ENCODE measurements at places on chromosomes 3 and 15.

DNA sequence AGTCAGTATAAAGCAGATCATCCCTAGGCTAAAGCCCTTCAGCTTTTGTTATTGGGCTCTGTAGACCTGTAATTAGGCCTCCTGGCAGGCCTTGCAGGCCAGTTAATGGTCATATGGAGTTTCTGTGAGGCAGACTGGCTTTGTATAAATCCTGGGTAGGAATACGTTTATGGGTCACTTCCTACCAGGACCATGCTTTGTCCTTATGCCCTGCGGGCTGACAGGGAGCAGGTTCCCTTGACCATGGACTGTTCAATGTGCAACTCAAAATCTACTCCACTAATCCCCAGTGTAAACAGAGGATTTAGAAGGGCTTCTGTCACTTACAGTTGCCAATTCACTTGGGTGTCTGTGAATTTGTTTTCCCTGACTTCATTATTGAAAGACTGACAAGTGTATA lies 202.7 kb upstream of the MLF1 start:
- DNase-seq, result no peak

- DNase-seq, result no peak
These were observed 103.4 kb upstream of the KLHL25 start for GRCh38 chr15:85897895-85898717.

DNA sequence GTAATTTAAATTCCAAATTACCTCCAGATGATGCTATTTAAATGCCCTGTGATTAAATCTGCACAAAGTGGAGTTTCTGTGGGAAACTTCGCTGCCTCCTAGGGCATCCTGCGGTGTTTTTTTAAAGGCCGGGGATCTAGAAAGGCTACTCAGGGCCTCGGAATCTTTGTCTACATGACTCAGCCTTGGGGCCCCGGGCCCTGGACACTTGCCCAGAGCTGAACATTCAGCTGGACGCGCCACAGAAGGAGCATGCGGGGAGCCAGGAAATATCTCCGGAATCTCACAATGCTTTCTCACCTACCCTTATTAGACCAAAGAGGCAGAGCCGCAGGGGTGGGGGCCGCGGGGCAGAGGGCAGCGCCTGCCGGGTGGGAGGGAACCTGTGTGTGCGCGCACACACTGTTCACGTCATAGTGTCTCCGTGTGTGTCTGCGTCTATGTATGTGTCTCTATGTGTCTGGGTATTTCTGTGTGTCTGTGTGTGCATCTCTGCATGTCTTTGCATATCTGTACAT lies 145.5 kb upstream of the TPM1 start:
- peak; percentile 97 for DNase-seq

- no peak for DNase-seq
These were observed 41.4 kb downstream of the ABTB1 start for GRCh38 chr3:127714125-127714571.

- no peak for DNase-seq
These were observed 388.8 kb upstream of the PPP2R3A start for GRCh38 chr3:135576751-135577150.

DNA sequence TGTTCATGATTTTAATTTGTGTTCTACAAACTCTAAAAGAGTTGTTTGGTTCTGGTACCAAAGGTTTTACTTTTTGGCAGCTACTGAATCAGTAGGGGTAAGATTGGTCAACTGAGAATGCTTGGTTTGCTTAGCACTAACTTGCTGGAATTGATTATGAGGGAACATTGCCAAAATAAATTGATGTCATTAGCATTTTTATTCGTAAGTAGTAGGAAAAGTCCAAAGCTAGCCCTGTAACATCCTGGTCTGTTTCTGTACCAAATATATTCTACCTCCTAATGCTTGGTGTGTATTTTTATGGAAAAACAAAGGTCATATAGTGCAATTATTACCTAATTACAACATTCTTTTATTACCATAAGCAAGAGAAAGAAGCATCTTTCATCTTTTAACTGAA lies 35.9 kb upstream of the KPNA4 start:
- DNase-seq, result no peak

GRCh38 chr3:36434687-36435426 lies 54.6 kb downstream of the STAC start:
- peak; percentile 63 for DNase-seq

DNA sequence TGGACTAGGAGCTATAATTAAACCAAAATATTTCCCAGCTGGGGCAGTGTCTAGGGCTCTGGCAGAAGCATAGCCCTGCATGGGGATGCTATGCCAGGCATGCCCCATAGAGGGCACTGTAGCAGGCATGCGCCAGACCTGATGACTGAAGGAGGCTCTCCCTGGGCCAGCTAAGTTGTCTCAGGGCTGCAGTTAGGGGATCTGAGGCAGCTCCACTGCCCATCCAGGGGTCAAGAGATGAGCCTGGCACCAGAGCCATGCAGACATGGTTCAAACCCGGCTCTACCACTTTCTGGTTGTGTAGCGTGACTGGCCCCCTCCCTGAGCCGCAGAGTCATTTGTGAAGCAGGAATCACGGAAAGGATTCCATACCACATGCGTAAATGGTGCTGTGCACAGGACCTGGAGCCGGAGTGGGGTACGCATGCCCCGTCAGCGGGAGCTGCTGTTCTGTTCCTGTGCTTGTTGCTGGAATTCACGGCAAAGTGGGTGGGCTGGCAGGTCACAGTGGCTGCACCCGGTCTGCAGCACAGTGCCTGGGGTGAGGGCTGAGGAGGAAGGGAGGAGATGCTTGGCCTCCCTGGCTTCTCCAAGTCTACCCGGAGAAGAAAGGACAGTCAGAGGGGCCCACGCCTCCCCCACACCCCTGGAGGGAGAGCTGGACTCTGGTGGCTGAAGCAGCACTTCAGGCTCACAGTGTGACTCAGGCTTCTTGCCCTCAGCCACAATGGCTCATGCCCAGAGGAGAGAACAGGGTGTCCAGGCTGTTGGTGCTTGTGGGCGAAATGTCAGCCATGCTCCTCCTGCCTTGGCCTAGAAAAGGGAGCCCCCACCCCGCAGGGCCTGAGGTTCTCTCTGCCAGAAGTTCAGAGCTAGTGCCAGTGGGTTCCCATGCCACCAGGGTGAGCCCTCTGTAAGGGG lies 43.1 kb downstream of the DNASE1L3 start:
- DNase-seq, result peak; percentile 89

DNA sequence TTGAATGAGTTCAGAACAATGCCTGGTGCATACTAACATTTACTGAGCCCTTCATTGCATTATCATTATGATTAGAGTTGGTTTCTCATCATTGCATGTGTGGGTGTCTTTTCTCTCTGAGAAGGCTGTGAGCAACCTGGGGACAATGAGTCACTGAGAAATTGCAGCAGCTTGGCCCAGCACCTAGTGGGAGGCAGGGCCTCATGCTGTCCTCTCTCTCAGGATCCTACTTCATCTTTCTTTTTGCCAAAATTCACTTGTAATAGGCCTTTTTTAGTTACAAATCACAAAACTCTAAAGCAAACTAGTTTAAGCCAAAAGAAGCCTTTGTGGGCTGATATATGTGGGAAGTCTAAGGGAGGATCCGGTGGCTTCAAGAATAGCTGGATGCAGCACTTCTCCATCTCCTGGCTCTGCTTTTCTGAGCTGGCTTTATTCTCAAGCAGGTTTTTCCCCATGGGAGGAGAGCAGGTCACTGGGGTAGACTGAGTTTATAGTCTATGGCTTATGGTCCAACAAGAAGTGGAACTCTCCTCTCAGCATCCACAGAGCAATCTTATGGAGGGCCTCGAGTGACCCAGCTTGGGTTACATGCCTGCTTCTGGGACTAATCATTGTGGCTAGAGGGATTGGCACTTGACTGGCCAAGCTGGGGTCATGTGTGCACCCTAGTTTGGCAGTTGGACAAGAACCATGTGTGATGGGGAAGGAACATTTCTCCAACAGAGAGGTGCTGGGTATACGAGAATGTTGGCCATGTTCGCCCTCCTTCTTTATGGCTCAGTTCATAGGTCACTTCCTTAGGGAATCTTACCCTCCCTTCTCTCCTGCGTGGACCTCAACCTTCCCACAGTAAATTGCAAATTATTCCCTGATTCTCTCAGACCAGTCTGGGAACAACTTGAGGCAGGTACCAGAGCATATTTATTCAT lies 8.7 kb upstream of the CAMK1 start:
- DNase-seq, result peak; percentile 79
